ENCODE measurements at places on chromosomes 5 and 9.

DNA sequence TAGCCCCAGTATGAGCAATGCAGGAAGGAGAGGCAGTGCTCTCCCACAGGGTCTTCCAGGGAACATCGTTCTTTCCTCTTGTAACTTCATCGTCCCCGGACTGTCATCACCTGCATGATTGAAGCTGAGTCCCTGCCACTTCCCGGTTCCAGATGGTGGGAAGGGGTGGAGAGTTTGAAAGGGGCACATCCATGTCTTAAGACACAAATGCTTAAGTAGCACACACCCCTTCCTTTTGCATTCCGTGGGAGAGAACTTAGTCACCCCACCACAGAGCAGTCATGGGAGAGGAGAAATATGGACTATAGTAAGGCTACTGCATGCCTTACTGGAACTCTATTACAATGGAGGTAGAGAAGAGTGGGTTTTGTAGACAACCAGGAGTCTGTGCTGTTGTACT is 165.3 kb upstream of the GAS1 start:
- DNase-seq = no peak

- DNase-seq = no peak
These were observed 262.3 kb downstream of the AUH start for GRCh38 chr9:91099436-91099835.

GRCh38 chr5:12023614-12024241 is 119.5 kb upstream of the CTNND2 start:
- DNase-seq = no peak

DNA sequence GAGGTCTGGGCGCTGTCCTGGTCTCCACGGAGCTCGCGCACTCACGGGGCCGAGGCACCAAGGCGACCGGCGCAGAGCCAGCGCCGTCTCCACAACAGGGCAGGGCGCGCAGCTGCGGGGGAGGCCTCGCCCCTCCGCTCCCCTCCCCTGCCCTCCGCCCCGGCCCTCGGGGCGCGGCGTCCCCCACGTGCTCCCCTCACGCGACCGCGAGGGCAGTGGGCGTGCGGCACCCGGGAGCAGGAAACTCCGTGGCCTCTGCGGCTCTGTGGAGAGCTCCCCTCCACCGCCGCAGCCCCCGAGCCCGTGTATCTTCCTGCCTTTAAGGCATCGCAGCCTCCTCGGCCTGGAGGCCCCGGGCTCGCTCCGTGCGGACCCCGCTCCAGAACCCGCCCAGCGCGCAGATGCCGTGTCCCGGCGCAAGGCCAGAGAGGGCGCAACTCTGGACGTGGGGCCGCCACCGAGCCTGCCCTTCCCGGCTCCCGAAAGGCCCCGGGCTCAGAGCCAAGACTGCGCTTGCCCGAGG is 708 bp upstream of the TUBB4B start:
- no peak for DNase-seq

GRCh38 chr5:167730656-167731055 is 560.8 kb upstream of the WWC1 start:
- DNase-seq = no peak
